Activated CD4-positive, alpha-beta T cell treated with anti-CD3 and anti-CD28 coated beads for 24 hours (primary cell): ENCODE measurements at places on chromosomes 1 and 21.

- DNase-seq, result no peak
Measured at GRCh38 chr1:64743954-64744491, 852 bp upstream of the RAVER2 start.

- DNase-seq, result no peak
Measured at GRCh38 chr1:2980849-2981248, 40.4 kb upstream of the ACTRT2 start.

DNA sequence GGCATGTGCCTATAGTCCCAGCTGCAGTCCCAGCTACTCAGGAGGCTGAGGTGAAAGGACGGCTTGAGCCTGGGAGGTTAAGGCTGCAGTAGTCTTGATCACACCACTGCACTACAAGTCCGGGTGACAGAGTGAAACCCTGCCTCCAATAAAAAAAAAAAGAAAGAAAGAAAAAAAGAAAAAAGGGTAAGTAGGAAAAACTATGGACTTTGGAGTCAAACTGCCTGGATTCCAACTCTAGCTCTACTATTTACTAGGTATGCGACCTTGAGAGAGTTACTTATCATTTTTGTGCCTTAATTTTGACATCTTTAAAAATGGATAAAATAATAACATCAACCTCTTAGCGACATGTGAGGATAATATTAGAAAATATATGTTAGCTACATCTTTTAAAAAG lies 150.8 kb downstream of the SLC45A1 start:
- DNase-seq, result no peak

GRCh38 chr1:172977296-172978017 lies 73.3 kb downstream of the TNFSF18 start:
- DNase-seq, result no peak

DNA sequence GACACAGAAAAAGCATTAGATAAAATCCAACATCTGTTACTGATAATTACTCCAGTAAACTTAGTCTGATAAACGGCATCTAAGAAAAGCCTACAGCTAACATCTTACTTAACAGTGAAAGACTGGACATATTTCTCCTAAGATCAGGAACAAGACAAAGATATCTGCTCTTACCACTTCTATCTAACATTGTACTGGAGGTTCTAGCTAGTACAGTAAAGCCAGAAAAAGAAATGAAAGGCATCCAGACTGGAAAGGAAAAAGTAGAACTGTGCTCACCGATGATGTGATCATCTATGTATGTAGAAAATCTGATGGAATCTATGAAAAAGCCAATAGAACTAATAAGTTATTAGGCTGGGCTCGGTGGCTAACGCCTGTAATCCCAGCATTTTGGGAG lies 21.7 kb downstream of the NEXN start:
- no peak for DNase-seq

DNA sequence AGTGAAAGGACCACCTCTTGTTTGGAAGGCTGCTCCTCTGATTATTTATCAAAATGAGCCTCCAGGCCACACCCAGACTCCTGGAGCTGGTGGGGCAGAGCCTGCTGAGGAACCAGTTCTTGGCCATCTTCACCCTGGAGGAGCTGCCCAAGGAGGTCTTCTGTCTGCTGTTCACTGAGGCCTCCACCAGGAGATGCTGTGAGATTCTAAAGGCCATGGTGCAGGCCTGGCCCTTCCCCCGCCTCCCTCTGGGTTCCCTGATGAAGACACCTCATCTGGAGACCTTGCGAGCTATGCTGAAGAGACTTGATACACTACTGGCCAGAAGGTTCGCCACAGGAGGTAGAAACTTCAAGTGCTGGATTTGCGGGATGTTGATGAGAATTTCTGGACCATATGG lies 61.7 kb upstream of the GJA8 start:
- DNase-seq, result no peak

DNA sequence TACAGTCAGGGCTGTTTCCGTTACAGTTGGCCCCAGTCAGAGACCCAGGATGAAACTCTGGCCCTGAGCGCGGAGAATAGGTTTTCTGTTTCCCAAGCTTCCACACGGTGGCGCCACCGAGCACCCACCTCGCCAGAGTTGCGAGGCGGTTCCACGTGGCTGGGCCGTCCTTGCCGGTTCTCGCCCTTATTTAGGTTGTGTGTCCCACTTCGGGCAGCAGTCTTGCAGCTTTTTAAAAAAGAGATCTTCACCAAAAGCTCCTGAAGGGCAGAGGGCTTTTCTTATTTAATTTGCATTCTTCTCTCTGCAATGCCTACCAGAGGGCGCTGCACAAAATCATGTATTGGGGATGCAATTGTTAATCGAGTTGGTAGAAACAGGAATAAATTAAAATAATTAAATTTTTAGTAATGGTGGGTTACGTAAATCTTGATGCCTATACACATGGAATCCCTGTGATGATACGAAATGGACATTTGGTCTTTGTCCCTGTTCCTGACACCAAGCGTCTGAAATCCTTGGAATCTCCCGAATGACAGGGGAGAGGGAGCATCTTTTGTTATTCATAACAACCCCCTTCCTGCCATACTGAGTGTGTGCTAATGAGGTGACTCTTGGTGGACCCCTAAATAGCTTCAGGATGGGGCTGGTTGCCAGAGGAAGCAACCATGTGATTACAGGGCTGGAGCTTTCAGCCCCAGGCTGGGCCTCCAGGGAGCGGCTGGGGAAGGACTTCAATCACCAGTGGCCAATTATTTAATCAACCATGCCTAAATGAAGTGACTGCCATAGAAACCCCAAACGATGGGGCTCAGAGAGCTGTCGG lies 5.6 kb upstream of the S100A7 start:
- peak; percentile 56 for DNase-seq

GRCh38 chr1:19393046-19393445 lies 80.9 kb downstream of the SLC66A1 start:
- no peak for DNase-seq

GRCh38 chr1:10467078-10467477 lies 5.3 kb downstream of the DFFA start:
- no peak for DNase-seq

DNA sequence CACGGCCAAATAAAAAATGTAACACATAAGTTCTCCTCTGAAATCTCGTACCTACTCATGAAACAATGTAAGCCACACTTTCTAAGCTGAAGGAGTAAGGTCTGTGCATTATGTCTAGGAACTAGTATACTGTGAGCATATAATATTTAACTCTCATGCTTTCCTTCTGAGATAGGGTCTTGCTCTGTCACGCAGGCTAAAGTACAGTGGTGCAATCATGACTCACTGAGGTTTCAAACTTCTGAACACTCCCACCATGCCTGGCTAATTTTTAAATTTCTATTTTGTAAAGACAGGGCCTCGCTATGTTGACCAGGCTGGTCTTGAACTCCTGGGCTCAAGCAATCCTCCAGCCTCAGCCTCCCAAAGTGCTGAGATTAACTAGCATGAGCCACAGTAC lies 71.3 kb downstream of the AHCTF1 start:
- DNase-seq, result no peak

GRCh38 chr1:44594871-44595735 lies 79.2 kb downstream of the TMEM53 start:
- peak; percentile 76 for DNase-seq

GRCh38 chr1:19365721-19366120 lies 53.6 kb downstream of the SLC66A1 start:
- no peak for DNase-seq

DNA sequence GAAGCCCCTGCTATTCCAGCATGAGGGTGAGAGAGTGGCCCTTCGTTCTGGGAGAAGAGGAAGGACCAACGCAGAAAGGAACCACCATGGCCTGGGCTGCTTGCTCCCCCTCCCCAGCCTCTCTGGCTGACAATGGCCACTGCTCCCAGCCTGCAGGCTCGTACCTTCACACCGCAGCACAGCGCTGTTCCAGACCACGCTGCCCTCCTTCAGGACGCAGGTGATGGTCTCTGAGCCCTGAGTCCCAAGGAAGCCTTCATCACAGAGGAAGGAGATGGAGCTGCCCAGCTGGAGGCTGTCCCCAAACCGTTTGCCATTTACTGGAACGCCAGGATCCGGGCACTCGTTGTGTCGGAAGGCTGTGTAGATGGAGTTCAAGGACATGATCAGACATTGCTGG lies 124.9 kb upstream of the HMGB4 start:
- DNase-seq, result no peak

DNA sequence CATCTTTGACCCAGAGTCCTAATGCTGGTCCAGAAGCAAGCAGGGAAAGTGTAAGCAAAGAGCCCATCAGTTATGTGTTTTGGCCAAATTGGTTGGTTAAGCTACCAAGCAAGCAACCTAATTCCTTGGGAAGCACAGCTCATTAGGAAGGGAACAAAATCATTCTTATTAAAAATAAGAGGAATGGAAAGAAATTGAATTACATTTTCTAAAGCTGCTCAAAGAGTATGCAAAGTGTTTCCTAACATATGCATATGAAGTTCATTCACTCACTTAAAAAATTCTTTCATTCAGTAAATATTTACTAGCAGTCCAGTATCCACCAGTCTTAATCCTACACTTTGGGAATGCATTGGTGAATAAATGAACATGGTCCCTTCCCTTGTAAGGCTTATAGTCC lies 71.8 kb downstream of the RNF220 start:
- DNase-seq, result no peak

DNA sequence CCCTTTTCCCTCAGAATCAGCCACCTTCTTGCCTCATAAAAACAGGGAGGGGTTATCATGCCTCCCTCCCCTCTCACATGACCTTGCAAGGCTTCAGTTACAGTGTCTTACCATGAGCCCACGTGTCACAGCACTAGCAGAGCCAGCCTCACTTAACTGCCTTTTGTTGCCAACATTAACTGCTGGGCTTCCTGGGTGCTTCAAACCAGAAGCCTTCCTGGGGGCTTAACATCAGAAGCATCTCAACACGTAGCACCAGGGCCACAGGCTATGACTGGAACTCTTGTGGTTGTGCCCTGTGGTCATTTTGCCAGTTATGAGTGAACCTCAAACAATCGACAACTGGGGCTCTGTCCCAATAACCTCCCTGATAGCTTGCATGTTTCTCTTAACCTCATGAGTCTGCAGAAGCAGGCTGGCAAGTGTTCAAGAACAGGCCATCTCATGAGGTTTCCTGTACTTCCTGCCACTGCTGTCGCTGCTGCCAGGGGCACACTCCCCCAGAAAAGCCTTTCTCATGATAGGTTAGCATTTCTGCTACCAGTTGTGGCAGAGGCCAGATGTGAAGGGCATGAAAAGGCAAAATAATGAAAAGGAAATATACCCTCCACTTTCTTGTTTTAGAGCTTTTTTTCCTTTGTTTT lies 132.2 kb downstream of the GLUL start:
- DNase-seq, result peak; percentile 10

DNA sequence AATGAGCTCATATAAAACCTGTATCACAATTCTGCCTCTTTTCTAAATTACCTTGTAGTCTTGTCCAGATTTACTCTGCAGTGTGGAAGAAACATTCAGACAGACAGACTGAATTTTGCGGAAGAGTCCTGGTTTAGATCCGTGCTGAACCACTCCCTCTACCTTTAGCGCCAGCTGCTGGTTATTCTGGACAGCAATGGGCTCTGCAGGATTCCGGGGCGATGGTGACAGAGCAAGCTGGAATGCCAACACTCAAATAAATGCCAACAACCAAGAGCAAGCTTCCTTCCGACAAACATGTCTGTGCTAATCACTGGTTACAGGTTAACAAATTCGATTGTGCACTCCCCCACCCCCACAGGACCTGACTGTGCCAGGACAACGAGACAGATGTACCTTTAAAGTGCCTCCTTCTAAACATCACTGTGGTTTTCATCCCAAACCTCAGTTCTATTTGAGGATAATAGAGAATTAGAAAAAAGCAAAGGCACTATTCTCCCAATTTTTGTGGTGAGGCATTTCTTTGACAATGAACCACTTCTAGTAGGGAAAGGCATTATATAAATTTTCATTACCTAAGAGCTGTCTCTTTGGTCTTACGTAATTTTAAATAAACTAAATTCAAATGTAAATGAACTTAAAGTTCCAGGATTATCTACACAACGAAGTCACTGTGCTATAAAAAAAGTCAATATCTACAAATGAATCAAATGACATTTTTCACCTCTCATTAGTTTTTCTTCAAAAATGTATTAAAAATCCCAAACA lies 90.4 kb downstream of the INTS7 start:
- no peak for DNase-seq

- no peak for DNase-seq
Measured at GRCh38 chr1:233607252-233608119, 6.4 kb upstream of the KCNK1 start.

DNA sequence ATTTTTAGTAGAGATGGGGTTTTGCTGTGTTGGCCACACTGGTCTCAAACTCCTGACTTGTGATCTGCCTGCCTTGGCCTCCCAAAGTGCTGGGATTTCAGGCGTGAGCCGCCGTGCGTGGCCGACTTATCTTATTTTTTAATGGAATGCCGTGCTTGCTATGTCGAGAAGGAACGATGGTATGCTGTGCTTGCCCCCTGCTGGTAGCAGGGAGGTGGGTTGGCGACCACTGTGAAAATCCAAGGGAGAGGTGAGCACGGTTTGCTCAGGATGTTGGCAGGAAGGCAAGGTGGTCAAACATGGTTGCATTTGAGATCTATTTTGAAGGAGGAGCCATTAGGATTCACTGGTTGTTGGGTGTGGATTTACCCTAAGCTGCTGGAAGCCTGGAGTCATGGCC lies 45.8 kb upstream of the RCC2 start:
- DNase-seq, result no peak

DNA sequence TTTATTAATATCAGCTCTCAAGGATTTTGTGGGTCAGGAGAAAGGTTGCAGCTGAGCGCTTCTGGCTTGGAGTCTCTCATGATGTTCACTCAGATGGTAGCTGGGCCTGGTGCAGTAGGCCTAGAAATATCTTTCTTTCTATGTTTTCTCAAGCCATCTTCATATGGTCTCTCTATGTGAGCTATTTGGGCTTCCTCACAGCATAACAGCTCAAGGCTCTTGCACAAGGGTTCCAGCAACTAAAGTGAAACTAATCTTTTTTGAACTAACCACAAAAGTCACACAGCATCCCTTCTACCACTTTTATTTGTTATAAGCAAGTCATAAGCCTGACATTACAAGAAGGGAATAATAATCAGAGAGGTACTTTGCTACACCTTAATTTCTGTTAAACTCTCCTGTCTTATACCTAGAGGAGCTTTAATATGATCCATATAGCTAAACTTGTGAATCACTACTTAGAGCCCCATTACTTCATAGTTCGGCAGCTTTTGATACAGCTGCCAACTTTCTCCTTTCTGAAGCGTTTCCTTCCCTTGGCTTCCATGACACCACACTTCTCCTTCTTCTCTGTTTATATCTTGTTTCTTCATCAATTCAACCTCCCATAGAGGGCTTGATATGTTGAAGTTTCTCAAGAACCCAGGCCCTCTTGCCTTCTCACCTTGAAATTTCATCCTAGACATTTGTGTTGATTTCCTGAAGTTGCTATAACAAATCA lies 720.2 kb downstream of the LTN1 start:
- no peak for DNase-seq

GRCh38 chr1:27821761-27822315 lies 8.7 kb upstream of the PPP1R8 start:
- DNase-seq, result no peak

DNA sequence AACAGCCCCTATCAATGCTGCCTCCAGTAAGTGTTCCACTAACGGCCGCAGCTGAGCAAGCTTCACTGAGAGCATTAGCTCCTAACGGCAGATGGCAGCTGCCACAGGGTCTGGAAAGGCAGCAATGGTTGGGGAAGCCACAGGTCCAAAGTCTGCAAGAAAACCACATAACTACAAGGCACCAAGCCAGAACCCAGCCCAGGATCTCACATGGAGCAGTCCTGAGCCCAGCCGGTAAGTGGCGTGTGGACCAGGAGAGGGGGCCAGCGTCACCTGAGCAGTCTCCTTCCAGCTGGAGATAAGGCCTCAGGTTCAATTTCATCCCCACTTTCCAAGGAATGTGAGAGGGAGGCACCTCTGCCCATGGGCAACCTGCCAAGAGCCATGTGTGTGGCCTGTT lies 13.2 kb downstream of the SYT2 start:
- DNase-seq, result no peak
